ENCODE measurements at places on chromosomes 5 and 9.
A peak's percentile ranks its signal among the peaks of the same experiment; 100 is the strongest.

DNA sequence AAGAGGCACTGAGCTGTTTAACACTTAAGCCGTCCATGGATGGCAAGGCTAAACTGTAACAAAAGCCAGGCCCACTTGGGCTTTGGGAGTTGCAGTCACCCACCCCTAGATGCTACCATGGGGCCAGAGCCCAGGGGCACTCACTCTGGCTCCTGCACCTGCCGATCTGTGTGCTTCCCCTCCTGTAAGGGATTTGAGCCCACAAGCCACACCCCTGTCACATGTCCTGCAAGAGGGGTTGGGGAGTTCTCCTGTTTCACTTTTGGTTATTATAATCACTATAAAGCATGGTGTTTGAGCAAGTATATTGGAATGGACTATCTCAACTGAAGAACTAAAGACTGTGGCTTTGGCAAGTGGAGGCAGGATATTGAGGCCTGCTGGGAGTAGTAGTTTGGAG, 14.0 kb upstream of the GPR151 start:
- no peak for DNase-seq

- no peak for DNase-seq
Observed at GRCh38 chr5:177519463-177520235, 2.9 kb upstream of the DDX41 start.

DNA sequence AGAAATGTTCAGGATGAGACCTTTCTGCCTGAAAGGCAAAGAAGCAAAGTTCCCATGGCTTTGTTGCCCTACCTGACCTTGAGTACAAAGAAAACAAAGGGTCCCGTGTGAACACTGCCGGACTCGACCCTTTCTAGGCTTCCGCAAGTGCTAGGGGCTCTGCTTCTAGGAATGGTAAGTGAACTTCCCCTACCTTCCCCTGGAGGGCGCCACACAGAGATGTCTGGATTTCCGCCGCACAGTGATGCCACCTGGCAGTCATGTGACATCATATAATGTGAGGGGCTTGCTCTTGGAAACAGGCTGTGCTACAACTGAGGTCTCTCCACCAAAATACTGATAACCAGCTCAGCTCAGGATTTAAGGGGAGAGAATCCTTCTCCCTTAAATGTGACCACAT, 56.6 kb downstream of the HSD17B3 start:
- no peak for DNase-seq

- DNase-seq: no peak
Observed at GRCh38 chr5:19179571-19179970, 808.4 kb downstream of the CDH18 start.

GRCh38 chr5:1078206-1078605, 33.7 kb downstream of the SLC12A7 start:
- no peak for DNase-seq

DNA sequence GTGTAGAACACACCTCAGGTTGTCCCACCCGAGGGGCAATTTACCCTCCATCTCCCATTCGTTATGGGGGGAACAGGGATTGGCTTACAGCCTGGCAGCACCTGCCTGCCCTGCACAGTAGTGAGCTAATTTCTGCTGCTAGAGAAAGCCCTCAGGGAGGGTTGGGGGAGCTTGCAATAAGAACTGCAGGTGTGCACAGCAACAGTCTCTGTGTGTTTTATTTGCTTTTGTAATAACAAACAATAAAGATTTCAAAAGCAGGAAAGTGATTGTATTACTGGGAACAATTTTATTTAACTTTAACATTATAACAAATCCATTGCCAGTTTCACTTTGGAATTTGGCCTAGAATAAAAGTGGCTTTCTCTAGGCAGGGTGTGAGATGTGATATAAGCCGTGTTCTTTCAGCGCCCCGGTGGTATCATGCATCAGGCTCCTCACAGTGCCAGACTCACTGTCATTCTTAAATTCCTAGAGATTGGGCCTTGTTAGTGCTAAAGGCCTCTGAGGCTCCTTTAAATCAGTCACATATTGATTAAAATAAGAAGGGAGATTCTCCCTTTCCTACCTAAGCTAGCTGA, 81.1 kb downstream of the RMI1 start:
- DNase-seq: peak; percentile 34

DNA sequence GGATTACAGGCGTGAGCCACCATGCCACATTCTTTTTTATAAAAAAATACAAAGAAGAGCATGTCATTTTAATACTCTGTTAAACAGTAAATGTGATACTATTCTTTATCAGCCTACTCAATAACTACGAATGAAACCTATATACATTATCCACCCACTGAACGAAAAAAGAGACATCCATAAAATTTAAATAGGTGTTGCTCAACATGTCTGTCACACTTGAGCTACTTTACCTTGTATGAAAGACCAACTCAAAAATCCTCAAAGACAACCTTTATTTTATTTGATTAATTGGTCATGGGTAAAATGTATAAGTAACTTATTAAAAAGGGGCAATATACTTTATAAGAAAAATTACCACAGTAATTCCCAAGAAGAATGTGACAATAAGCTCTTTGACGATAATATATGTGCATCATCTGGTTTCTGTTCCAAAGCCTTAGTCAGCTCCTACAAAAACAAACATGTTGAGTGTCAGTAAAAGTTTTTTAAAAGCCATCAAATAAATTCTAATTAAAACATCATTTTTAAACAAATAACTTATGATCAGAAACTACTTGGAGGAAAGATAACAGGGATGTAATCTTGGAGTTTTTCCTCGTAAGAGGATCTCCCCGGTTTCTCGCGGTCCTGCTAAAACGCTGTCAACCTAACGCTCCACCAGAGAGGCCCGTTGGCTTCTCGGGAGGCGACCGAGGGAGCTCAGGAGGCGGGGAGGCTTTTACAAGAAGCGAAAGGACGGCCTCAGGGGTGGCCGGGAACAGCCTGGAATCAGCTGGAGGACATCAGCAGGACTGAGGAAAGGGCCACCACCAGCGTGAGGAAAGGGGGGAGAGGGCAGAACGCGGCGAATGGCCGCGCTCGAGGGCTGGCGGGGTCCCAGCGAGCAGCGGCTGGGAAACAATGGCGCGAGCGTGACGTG, 13.5 kb upstream of the ANKRD18B start:
- peak; percentile 50 for DNase-seq
